Neural progenitor cell (in vitro differentiated cells): ENCODE measurements at places on chromosomes 11 and 22.

- no peak for DNase-seq
Measured at GRCh38 chr11:63832336-63832735, 6.6 kb upstream of the MARK2 start.

GRCh38 chr11:121645596-121645995 is 192.8 kb upstream of the SORL1-AS1 start:
- DNase-seq, result no peak

DNA sequence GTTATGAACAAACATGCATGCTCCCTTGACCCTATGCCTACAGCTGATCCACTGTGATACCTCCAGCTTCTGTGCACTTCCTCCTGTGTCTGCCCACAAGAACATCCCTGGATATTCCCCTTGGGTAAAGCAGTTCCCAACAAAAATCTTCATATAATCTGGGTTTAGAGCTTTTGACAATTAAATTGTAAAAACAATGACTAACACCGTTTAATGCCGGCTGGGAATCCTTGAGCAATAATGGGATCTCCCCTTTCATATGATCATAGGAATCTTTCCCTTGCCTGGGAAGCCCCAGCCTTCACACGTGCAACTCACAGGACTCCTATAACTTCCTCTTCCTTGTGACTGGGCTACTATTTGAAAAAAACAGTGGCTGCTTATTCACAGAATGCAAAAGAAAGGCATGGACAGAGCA is 6.3 kb upstream of the ZC3H12C start:
- DNase-seq, result no peak

DNA sequence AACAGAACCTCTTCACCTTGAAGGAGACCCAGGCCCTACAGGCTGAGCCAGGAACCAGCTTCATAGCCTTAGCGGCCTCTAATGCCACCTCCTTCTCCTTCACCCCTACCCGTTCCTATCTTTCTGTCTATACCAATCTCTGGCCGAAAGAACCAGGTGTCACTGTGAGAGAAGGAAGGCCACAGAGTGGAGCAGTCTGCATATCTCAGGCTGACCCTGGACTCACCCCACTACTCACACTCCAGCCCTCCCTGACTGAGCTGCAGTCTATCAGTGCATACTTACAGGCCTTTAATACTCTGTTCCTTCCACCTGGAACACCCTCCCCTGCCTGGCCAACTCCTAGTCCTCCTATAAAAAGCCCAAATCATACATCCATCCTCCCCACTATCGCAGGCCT is 32.7 kb downstream of the ARAP1 start:
- no peak for DNase-seq

DNA sequence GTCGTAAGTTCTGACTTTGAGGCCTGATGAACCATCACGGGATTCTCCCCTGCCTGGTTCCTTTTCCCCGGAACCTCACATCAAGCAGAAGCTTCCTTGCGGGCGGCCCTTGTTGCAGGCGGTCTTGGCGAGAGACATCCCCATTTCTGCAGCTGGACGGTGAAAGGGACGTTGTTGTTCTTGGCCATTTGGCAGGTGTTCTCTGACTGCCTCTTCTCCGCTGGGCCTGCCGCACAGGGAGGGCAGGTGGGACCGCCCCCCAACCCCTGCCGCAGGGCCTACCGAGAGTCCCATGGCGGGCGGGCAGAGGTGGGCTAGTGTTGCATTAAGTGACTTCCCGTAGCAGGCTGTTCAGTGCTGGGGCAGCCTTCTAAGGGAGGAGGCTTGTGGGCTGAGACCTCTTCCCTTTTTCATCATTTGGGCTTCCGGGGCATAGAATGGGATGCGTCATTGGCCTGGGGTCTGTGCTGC is 26.9 kb upstream of the GRAMD4 start:
- peak; percentile 1 for DNase-seq

- DNase-seq, result no peak
Measured at GRCh38 chr11:93025558-93026255, 56.3 kb downstream of the MTNR1B start.

GRCh38 chr11:46664612-46665011 is 35.8 kb downstream of the ARHGAP1 start:
- DNase-seq, result no peak

DNA sequence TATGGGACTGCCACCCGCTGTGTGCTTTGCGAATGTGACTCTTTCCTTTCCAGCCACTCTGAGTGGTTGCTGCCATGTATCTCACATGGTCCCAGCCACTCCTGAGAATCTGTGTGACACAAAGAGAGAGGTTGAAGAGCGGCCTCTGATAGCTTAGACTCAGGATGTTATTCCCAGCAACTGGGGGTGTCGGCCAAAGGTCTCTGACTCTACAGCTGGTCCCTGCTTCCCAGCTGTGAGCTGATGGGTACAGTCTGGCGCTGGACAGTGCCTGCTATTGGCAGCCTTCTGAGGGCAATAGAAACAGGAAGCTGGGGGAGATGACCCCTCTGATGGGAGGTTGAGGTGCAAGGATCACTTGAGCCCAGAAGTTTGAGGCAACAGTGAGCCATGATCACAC is 105.1 kb downstream of the RRAS2 start:
- DNase-seq, result no peak

GRCh38 chr11:131483877-131484276 is 113.5 kb downstream of the NTM start:
- DNase-seq, result peak; percentile 71

DNA sequence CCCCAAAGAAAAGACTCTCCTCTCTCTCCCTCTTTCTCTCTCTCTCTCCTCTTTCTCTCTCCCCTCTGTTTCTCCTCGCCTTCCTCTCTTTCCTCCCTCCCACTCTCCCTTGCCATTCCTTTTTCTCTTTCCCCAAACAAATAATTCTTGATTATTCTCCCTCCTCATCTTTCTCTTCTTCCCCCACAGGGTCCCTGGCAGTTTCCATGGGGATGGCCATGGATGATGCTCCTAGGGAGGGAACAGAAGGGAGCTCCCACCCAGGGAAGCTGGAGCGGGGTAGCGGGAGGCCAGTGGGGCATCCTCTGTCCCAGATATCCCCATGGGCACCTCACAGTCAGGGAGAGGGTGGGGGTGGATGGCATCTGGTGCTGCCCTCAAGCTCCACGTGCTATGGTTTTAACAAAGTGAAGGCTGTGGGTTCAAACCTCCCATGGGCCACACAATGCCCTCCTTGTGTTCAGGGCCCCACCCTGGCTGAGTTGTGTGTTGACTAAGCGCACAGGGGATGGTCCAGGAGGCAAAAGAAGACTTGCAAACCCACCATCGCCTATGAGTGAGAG is 266.4 kb downstream of the BUD13 start:
- no peak for DNase-seq

DNA sequence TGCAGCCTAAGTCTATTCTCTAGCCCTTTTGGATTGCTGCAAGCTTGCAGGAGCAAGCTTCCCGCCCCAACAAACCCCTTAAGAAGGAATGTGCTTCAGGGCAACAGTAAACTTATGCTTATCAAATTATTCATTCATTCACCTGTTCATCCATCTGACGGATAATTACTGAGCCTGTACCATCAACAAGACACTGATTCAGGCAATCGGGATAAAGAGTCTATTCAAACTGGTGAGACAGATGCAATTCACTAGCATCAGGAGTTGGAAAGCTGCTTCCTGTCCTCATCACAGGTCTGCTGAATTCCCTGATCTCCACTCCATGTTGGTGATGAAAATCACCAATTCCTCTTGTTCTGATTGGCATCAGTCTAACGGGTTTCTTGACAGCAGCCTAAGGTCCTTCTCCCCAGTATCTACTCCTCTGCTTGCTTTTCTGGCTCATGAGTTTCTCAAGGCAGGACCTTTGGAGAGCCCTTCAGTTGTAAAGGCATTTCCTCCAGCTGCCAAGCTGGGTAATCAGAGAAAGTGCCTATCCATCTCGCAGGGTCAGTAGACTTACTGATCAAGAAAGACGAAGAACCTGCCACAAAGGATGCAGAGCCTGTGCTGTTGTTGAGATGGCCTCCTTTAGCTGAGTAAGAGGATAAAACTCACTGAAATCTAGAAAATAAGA is 429.0 kb upstream of the SYN3 start:
- DNase-seq, result no peak

DNA sequence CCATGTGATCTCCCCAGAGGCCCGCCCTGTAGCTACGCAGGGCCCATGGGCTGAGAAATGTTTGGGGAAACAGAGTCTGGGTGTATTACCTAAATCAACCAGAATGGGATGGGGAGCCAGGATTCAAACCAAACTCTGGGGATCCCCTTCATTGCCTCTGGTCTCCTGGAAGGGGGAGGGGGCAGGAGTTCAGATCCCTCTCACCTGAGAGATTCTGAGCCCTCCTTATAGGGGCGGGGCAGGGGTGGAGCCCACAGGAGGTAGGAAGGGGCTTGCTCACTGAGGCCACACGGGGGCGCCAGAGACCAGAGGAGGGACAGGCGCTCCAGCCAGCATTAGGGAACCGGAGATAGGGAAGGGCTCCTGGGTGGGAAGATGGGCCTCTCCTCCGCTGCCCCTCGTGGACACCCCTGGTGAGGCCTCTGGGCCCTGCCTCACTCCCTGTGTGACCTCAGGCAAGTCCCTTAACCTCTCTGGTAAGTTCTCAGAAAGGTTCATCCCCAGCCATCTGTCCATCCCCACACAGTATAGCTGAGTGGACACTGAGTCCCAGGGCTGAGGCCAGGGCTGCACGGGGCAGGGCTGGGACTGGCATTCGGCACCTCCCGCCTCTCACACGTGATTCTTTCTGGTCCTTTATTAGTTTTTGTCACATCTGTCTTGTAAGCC is 2.7 kb upstream of the CDC42BPG start:
- peak; percentile 97 for DNase-seq

DNA sequence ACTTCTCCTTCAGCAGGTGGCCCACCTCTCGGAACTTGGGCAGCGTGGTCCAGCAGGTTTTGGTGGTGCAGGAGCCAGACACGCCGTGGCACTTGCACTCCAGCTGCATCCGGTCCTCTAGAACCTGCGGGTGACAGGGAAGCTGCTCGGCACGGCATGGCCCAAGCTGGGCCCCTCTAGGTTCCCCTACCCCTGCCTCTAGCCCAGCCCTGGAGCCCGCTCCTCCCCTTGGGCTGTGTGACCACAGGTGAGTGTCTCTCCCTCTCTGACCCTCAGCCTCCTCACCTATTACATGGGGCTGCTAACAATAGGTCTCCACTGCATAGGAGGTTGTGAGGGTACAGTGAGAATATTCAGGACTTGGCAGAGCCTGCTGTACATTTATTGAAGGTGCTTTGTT is 53.8 kb downstream of the WNT7B start:
- DNase-seq, result no peak

DNA sequence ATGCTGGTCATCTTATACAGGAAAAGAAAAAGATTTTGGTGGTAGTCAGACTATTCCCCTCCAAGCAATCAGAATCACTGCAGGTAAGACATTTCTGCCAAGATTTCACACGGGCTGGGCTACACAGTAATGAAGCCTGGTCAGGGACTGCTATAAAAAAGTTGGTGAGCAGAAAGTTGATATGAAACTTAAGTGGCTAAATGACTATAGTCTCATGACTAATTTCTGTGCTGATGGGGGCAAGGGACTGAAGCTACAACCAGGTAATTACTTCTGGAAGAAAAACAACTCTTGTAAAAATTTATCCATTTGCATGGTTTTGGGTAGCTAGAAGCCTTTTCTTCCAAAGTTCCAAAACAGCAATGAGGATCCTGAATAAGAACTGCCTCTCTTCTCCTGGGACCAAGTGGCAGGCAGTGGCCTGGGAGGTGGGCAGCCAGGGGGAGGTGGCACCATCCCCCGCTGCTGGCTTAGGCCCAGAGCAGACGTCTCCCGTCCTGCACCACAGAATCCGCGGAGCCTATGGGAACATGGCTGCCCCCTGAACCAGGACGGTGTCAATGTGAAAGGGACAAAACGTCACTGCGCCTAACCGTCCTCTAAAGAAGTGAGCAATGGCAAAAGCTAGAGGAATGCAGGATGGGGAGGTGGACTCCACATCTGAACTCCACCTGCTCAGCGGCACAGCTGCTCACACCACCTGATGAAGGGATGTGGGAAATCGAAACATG is 122.6 kb upstream of the LMO1 start:
- DNase-seq, result no peak

DNA sequence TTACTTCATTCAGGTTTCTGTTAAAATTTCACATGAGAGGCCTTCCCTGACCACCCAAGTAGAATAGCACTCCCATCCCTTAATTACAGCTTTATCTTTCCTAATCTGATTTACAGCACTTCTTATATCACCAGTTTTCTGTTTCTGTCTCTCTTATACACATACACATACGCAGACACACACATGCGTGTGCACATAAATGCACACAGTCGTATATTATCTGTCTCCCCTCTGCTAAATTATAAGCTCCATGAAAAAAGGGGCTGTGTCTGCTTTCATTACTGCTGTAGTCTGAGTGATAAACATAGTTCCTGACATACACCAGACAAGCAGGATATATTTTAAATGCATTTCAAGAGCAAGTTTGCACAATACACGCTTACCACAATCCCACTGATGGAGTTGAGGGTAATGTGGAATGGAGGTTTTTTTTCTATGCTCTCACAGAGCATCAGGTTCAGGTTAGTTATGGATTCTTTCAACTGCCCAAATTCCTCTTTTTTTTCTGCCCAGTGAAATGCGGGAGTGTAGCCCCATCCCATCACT is 13.7 kb upstream of the TOP3B start:
- DNase-seq, result no peak

DNA sequence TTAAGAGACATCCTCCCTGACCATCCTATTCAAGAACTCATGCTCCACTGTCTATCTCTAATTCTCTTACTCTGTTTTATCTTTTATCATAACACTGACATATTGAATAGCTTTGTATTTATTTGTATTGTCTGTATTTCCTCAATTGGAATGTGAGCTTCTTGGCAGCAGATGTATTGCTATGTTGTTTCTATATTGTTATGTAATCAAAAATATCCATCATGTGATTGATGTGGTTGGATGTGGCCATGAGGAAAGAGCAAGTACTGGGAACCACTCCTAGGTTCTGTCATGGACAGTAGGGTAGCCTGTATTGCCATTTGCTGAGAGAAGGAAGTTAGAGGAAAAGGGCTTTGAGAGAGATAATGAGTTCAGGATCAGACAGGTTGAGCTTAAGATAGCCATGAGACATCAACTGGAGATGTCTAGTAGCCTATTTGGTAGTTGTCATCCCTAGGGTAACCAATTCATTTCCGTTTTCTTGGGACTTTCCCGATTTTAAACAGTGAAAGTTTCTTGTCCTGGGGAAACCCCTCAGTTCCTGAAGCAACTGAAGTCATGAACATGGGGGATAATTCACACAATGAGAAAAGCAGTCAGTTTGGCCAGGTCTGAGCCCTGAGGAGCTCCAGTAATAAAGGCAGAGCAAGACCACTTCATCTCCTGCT is 404.5 kb downstream of the INSC start:
- DNase-seq, result no peak

DNA sequence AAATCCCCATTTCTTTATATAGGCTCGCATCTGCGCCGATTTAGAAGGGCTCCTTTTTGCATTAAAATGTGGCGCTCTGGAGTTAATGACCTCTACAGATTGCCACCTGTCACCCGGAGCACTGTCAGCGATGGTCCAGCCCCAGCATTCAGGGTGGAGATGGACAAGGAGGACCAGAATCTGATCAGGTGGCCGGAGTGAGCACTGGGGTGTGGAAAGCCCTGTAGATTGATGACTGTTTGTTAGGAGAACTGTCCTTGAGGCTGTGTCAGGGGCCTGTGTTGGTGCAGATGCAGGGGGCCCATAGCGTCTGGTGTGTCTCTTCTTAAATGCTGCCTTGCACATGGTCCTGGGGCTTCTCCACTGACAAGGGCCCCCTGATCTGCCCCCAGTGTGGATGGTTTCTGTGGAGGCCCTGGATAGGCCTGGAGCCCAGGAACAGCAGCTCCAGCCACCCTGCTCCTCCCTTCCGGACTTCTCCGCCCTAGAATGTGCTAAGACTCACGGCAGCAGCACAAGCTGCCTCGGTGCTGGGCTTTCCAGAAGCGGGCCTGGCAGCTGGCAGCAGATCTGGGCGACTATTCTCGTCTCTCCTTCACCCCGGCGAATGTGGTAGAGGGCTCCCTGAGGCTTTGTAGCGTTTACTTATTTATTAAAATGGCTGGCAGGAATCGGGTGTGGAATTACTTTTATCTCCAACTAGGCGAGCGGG is 1333.3 kb downstream of the BRD1 start:
- DNase-seq, result no peak
